Caudate nucleus (tissue), 63 donors: ENCODE measurements at places on chromosomes 2 and 18.
A peak's percentile ranks its signal among the peaks of the same experiment; 100 is the strongest.

- DNase-seq = no peak
These were observed 5.2 kb downstream of the PPP4R1 start for GRCh38 chr18:9609190-9609589.

GRCh38 chr18:23560186-23560585 lies 26.1 kb downstream of the NPC1 start:
- DNase-seq = peak; percentile 23

- DNase-seq = no peak
These were observed 26.3 kb downstream of the CNGA3 start for GRCh38 chr2:98372579-98372978.

- no peak for DNase-seq
These were observed 124.9 kb downstream of the XIRP2 start for GRCh38 chr2:167013227-167013626.

DNA sequence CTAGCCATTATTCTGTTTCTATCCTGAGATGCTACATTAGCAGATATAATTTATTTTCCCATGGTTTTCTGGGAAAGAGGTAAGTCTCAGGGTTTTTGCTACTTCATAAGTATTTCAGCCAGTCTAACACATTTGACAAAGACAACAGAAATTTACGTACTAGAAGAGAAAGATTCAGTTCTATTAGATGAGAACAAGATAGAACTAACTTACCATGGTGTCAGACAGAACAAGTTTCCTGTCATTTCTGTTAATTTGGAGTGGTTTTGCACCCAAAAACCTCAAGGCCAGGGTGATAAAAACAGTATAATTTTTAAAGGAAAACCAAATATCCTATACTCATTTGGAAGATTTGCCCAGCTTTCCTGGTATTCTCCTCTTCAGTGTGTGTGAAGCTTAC lies 15.6 kb downstream of the SLC4A5 start:
- DNase-seq = no peak

DNA sequence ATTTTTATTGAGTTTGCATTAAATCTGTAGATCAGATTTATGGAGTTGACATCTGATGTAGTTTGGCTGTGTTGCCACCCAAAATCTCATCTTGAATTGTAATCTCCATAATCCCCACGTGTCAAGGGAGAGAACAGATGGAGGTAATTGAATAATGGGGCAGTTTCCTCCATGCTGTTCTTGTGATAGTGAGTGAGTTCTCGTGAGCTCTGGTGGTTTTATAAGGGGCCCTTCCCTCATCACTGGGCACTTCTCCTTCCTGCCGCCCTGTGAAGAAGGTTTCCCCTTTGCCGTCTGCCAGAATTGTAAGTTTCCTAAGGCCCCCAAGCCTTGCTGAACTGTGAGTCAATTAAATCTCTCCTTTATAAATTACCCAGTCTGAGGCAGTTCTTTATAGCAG lies 32.2 kb downstream of the ZC3H15 start:
- no peak for DNase-seq

DNA sequence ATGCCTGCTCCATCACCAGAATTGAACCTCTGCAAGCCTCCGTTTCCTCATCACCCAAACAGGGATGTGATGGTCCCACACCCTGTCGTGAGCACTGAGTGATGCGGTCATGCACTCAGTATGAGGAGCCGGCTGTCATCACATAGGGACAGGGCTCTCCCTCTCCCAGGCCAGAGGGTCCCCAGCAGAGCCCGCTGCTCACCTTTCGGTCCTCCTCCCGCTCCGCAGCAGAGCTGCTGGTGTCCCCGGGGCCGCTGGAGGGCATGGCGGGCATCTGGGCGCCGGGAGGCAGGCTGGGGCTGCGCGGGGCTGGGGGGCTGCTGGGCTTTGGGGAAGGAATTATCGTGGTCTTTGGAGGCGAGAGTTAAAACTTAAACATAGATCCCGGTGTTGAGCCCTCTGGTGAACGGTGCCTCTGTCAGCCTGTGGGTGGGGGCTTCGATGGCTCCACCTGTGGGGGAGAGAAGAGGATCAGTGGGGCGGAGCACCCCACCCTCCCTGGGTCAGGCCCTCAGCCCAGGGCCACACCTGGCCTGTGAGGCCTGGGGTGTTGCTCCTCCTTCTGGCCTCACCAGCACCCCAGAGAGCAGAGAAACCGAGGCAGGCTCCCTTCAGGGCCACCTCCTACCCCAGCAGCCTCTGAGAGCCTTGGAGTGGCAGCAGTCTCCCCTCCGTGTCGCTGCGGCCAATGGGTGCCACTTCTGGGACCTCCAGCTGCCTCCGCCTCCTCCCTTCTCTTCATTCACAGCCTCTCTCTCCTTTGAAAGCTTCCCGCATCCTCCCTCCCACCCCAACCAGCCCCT lies 27.8 kb downstream of the DNMT3A start:
- DNase-seq = no peak

- no peak for DNase-seq
These were observed 1500.6 kb upstream of the TMEFF2 start for GRCh38 chr2:193695367-193695766.

DNA sequence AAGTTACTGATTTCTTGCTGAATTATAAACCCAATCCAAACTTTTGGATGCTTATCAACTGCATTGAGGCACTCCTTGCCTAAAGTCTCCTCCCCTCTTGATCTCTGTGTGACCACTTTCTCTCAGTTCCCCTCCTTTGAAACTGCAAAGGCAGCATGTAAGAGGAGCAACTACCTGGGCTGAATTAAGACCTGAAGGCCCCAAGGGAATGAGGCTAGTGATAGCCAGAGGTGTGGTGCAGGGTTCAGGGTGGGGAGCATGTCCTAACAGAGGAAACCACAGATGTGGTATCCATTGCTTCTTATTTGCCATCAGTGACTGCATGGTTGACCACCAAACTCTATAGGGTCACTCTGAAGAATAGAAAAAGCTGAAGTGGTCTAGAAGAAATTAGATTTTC lies 557.9 kb downstream of the TNS1 start:
- no peak for DNase-seq

DNA sequence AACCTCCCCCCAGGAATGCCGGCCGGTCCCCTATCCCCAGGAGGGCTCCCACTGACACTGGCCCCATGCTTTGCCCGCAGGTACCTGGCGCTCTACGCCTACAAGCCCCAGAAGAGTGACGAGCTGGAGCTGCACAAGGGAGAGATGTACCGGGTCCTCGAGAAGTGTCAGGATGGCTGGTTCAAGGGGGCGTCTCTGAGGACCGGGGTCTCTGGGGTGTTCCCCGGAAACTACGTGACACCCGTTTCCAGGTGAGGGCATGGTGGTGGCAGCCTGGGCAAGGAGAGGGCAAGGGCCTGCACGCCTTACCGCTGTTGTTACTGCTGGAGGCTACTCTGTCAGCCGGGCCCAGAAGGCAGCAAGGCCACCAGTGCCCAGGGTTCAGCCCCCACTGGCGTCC lies 181.3 kb downstream of the SEPTIN10 start:
- DNase-seq = no peak

DNA sequence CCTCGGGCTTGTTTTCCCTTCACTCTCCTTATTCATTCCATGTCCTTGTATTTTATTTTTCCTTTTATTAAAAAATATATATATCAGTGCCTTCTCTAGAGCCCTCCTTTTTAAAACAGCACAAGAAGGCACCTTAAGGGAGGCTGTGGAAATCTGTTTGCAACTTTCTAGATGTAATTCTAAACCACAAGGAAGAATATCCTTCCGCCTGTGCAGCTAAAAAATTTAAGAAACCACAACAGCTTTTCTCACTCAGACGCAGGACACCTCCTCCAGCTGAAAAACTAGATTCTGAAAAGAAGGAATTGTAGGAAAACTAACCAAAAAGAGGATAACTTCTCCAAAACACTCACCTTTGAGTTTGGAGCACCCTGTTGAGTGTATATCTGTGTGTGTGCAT lies 142.2 kb downstream of the BCL11A start:
- DNase-seq = no peak

- DNase-seq = no peak
These were observed at the start of gene NOTO for GRCh38 chr2:73202156-73203054. NOTO (plus strand) TSS chr2:73202574; CDS start chr2:73202667, 93 bp downstream.

DNA sequence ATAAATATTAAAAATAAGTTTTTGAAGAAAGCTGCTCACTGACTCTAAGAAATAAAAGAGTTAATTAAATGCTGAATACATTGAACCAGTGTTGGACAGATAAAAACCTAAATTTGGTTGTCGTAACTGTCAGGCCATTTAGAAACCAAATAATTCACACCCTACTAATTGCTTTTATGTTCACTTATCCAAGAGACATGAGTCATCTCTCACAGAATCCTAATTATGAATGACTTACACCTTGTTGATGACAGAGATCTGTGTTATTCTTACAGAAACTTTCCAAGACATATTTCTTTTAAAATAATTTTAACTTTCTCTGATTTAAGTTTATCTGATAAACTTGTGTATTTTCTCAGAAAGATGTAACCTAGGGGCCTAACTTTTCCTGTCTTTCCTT lies 250.7 kb downstream of the IKZF2 start:
- no peak for DNase-seq

GRCh38 chr2:201208563-201209252 lies 25.8 kb downstream of the CASP10 start:
- DNase-seq = no peak

- no peak for DNase-seq
These were observed 46.3 kb downstream of the DYSF start for GRCh38 chr2:71499691-71500090.
